ENCODE measurements at places on chromosomes 2 and 18.

DNA sequence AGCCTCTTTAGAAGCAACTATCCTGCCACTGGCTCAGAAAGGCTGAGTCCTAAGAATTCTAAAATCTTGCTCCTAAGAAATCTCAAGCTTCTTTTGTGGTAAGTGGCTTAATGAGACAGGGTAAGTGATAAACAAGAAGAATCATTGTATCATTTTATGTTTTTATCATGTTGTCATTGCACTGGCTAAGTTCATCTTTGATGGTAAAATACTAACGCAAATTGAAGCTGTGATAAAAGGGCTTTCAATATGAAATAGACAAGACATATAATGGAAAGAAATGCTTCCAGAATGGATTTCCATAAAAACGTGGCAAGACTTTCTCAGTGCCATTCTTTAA, 21.6 kb upstream of the TTC39C start:
- DNase-seq = no peak

GRCh38 chr2:51335087-51336058, 303.4 kb upstream of the NRXN1 start:
- DNase-seq = no peak

DNA sequence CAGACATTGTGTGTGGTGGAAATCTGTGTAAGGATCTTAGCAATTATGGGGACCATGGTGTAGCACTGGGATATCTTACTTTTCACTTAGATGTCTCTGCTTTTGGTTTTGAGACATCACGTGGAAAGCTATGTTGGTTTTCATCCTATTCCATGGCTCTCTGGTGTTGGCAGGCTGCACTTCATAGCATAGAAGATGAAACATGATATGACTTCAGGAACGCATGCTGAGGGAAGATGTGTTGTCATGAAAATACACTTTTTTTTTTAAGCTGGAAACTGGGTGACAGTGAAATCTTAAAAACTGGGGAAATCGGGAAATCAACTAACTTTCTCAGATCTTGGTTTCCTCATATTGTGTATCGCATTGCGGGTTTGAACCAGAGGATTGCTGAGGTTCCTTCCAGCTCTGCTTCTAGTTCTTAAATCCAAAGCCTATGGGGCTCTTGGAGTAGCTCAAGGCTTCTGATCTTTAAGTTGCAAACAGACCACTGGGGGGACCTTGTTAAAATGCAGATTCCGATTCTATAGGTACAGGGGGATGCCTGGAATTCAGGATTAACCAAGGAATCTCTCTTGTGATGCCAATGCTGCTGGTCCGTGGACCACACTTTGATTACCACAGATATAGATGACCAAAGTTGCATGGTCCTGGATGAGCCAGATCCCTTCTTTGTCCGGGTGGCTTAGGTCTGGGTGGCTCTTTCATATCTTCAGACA, 160.7 kb downstream of the SH3RF3 start:
- DNase-seq = no peak

DNA sequence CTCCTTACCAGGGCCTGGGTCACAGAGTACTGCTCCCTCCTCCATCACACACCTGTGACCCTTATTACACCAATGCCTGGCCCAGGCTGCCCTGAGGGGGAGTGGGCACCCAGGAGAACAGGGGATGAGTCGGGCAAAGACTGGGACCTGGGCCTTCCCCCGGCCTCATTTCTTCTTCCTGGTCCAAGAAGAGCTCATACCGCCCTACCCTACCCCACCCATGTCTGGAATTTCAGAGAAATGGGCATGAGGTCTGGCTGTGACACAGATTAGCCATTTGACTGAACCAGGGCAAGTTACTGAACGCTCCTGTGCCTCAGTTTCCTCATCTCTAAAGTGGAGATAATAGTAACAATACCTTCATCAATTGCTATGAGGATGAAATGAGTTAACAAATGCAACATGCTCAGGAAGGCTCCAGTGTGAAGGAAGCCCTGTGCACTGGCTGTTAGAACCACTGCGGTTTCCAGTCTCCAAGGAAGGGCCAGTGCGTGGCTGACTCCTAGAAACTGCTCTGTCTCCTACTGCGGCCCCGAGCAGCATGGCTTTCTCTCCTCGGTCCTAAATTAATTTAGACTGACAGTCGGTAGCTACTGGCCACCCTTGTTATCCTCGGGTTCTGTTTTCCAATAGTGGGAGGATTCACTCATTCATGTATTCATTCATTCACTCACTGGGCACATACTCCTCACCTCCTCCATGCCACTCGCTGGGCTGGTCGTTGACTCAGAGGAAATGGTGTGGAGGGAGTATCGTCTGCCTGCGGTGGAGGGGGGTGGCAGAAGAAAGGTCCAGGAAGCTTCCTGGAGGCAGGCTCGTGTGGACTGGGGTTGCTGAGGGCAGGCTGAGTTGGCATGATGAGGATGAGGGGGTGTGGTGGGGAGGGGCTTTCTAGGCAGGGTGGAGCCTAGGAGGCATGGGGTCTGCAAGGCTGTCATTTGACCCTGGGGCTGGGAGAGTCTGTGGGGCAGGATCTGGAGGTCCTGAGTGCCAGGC, 175.6 kb downstream of the GLI2 start:
- DNase-seq = no peak

DNA sequence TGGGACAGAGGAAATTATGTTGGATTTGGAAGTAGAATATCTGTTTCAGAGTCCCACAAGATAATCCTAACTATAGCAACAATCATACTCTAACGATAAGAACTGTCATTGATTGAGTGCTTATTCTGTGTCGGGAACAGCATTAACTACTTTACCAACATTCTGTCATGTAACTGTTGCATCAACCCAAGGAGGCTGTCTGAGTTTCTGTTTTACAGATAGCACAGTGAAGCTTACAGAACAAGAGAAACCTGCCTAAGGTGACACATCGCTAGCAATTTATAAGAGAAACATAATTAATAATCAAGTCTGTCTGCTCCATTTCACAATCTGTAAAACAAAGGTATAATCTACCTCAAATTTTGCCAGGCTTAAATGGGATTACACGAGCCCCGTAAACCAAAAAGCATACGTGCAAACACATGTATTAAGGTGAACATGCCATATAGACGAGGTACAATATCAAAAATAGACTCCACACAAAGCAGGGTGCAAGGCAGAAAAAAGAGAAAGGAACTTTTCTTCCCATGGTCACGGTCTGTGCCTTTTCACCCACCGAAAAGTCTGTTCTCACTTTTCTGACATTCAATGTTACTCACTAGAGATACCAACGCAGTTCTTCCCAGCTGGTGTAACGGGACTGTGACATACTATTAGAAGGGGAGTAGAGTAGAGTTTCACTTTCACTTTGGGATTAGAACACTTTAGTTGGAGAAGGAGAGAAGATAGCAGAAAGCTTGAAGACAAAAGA, 37.2 kb upstream of the SLC8A1 start:
- DNase-seq = no peak

DNA sequence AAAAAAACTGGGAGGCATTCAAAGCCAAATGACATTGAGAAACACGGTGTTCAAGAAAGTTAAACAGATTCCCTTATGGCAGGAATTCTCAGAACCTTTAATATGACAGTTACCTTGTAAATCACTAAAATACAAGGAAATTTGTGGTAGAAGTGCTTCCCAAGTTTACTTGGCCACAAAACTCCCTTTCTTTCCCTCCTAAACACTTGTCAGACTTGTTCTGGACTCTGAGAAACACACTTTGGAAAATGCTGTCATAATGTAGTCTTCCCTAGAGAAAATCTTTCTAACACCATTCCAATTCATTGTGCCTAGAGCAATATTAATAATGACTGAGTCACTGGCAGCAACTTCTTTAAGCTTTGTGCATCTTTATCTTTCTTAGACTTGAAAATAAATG, 140.4 kb downstream of the ANKRD44 start:
- DNase-seq = no peak

DNA sequence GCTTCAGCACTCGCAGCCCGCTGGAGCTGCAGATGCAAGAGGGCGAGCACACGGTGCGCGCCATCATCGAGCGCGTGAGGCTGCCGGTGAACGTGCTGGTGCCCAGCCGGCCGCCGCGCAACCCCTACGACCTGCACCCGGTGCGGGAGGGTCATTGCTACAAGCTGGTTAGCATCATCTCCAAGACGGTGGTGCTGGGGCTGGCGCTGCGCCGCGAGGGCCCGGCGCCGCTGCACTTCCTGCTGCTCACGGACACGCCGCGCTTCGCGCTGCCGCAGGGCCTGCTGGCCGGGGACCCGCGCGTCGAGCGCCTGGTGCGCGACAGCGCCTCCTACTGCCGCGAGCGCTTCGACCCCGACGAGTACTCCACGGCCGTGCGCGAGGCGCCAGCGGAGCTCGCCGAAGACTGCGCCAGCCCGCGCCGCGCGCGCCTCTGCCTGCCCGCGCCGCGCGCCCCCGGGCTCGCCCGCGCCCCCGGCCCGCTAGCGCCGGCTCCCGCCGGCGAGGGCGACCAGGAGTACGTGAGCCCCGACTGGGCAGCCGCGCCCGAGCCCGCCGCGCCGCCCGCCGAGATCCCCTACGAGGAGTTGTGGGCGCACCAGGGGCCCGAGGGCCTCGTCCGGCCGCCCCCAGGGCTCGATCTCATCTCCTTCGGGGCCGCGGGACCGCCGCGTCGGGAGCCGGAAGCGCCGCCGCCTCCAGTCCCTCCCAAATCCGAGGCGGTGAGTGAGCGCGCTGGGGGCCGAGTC, 11.8 kb downstream of the GAREM2 start:
- DNase-seq = peak; percentile 99

DNA sequence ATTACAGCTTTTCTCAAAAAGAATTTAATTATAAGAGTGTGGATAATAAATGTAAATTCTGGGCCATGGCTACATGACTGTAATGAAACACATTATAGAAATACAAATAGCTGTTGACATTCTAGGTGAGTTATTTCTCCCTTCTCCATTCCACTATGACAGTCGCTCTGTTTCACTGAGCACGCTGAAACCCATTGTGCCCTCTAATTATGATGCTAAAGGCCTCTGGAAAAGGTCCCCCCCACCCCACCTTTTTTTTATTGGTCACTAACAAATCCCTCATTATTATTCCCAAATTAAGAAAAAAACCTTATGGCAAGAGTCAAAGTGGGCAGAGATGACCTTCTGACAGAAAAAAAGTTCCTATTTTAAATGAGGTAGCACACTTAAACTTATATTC, 285.0 kb upstream of the SIX3 start:
- no peak for DNase-seq

DNA sequence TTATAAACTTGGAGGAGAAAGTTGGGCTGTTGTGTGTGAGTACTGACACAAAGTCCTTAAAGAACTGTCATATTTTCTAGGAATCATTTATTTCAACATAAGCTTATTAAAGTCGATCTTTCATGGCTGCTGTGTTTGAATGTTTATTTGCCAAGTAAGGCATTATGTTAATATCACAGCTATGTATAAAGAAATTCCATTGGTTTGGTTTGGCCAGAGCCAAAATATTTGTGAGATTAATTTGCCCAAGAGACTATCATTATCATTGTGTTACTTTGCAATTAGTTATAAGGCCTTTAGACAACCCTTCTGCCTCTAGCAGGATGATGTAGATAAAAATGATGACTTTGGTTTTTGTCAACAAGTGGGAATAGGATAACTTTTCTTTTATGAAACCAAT, 240.6 kb upstream of the NT5C1B start:
- DNase-seq = no peak

GRCh38 chr2:173226899-173227698, 127.6 kb upstream of the CDCA7 start:
- peak; percentile 26 for DNase-seq

- no peak for DNase-seq
These were observed 6.0 kb downstream of the WDR54 start for GRCh38 chr2:74427551-74427950.

GRCh38 chr2:215347878-215348277, 36.0 kb downstream of the ATIC start:
- no peak for DNase-seq

DNA sequence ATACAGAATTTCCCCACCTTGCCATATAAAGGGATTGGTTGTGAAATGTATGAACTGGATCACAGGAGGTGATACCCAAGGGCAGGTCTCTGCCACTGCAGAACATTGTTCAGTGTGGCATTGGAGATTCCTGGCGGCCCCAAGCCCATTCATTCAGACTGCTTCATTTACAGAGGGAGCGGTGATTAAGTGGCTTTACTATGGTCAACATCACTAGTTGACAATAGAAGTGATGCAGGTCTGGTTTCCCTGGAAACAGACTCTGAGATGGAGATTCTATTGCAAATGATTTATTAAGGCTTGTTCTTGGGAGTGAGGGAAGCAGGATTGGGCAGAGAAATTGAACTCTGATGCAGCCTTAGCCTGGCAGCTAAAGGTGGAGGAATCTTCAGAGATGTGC, 62.4 kb downstream of the ZDBF2 start:
- no peak for DNase-seq

DNA sequence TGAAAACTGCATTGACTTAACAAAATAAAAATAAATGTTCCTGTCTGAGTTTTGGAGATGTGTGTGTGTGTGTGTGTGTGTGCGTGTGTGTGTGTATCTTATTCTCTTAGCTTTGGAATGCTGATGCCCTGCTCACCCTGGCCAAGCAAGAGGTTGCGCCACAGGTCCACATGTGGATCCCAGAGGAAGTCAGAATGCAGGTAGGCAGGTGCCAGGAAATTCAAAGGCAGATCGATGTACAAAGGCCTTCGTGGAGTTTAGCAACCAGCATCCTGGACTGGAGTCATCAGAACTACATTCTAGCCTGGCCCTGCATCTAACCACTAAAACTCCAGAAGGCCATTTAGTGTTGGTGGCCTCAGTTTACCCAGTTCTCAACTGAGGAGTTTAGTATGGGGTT, 12.4 kb downstream of the G6PC2 start:
- no peak for DNase-seq

- no peak for DNase-seq
These were observed 25.3 kb upstream of the RPL31 start for GRCh38 chr2:100976645-100977391.

GRCh38 chr2:9001778-9002177, 1.7 kb downstream of the MBOAT2 start:
- no peak for DNase-seq

GRCh38 chr2:154961676-154962075, 263.2 kb downstream of the KCNJ3 start:
- DNase-seq = no peak

DNA sequence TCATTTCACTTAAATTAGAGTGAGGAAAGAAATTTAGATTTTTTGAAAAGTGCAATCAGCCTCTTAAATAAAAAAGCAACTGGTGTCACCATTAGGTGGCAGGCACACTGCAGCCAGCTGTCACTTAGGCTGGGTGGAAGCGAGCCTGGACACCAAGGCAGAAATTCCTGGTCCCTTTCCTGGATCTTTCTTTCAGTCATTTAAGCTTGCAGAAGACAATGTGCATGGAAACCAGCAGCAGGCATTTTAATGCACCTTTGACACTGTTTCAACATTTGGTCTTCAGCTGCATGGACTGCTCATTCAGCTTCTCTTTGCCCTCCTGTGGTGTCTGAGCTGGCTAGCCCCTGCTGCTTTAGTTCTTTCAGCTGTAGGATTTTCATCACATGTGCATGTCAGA, 61.0 kb downstream of the AQP4 start:
- no peak for DNase-seq

DNA sequence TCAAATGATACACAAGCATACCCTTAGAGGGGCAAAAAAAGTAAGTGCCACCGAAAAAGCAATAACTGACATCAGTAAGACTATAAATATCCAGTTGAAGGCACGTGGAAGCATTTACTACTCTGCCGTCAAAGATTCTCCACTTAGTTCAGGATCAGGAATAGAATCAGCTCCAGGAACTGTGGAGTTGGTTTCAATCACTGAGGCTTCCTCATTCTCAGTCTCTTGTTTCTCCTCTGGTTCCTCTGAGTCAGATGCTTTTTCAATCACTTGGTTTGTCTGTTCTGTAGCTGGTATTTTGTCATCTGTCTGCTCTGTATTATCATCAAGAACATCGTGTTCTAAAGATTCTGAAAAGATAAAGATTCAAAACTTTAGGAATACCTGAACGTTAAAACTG, 72.2 kb downstream of the LNPK start:
- DNase-seq = no peak

Measured in HuH-7.5 (cell line).